ENCODE measurements at places on chromosomes 7 and 10. TPM values are rescaled to one million over a fixed set of nuclear protein-coding genes. Genes with fewer than 3 reads are reported as not detected.

GRCh38 chr10:98074315-98074911 is 44.0 kb upstream of the CRTAC1 start:
- peak; percentile 42 for DNase-seq

DNA sequence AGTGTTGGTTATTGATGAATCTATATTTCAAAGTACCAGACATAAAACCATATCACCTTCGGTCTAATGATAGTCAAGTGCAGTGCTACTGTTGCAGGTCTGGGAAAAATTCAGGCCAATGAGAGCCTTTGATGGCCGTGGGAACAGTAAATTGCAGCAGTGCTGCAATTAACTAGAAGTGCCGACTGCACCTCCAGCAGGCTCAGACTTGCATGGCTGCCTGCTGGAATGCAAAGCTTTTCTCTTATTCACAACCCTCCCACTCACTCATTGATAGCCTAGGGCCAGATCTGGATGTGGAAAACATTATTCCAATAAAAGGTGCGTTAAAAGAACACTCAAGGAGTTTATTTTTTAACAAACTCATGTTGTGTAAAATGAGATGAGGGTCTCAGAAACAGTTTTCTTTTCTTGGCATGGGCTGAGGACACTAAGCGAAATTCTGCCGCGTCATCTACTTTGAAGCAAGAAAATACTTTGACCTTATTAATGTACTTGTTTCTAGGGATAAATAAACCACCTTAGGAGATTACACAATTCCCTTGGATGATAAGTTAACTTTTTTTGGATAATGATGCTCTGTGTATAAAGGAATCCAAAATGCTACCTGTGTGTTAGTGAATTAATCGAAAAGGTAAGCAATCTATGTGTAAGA is 17.1 kb downstream of the PLXDC2 start:
- DNase-seq: peak; percentile 48

- DNase-seq: peak; percentile 63
Measured at GRCh38 chr7:155644971-155645509, 579 bp downstream of the RBM33 start.

DNA sequence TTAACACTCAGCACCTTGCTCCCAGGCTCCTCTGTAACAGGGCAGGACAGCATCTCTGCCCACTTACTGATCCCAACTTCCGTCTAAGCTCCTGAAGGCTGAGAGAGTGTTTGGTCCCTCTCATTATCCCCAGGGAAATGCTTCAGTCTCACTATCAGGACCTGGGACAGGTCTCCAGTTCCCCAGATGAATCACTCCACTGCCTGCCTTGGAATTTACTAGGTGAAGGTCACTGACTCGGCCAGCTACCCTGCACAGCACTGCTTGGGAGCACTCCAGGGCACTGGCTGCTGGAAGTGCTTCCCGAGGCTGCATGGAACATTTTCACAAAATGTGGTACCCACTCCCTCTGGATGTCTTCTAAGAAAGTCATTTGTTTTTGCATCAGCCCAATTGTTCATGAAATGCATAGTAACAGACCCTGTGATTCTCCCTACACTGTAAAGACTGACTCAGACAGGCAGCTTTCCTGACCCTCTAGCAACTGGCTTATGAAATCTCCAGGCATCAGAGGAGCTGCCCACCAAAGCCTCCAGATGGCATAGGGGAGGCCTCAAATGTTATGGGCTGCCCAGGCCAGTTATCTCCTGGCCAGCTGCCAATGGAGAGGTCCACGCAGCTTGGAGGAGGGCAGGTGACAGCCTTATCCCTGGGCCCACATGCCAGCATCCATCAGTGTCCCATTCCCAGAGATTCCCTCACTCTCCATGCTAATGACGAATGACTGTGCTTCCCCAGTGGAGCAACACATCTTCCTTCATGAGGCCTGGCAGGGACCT is 89.1 kb downstream of the GFRA1 start:
- peak; percentile 21 for DNase-seq

DNA sequence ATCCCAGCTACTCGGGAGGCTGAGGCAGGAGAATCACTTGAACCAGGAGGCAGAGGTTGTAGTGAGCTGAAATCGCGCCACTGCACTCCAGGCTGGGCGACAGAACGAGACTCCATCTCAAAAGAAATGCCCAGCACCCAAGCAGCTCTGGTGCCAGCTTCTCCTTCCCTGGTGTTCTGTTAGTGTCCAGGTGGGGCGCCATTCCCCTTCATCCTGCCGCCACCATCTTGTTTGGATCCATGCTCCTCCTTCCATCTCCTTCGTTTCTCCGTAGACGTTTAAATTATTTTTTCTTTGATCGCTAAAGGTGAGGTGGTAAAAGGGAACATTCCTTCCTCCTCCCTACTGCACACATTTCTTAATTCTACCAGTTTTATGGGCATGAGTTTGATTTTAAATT is 30.3 kb downstream of the PROSER2 start:
- DNase-seq: peak; percentile 63

GRCh38 chr7:26784118-26784517 is 80.3 kb downstream of the SKAP2 start:
- DNase-seq: peak; percentile 66

GRCh38 chr10:121694966-121695643 is 96.9 kb upstream of the FGFR2 start:
- DNase-seq: no peak

- DNase-seq: no peak
Measured at GRCh38 chr10:103197174-103197573, 4.1 kb upstream of the NT5C2 start.

GRCh38 chr10:122279725-122280141 is 8.6 kb downstream of the BTBD16 start:
- DNase-seq: peak; percentile 83

DNA sequence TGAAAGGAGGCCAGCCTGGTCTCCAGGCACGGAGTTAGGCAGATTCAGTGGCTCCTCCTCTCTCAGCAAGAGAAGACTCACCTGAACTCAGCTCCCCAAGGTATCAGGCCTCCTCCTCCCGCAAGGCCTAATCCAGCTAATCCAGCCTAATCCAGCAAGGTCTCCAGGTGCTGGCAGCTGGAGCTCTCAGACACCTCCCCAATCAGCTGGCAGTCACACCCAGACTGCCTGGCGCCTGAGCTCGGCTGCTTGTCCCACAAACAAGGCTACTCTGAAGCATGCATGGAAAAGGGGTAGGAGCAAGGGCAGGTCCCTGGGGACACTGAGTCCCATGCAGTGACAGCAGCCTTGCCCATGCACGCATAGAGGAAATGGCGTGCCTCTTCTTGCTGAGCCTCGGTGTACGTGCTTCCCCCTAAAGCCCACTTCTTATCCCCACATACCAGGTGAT is 3.3 kb upstream of the OPN4 start:
- no peak for DNase-seq

DNA sequence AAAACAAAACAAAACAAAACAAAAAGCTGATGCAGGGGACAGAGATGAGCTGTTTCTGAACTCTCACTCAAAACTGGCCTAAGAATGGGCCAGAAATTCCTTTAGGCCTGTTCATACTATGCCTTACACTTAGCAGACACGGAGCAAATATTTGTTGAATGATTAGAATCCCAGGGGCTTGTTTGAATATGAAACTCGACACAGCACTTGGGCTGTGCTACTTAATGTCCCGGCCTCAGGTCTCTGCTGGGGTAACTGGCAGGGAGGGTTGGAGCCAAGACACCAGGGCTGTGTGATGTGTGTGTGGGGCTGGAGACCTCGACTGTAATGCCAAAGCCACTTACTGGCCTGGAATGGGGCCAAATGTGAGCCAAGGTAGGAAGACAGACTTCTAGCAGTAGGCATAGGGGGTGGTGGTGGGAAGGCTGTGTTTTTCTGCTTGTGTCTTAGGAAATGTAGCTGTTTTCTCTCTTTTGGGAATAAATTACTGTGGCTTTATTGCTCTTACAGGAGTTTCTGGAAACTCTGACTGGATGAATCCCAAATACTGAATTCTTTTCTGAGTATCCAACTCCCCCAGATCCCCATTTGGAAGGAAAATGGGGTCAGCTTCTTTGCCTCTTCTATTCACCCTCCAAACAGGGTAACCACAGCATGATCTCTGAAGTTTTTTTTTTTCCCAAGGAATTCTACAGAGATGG is 66.7 kb downstream of the EMX2 start:
- DNase-seq: no peak

GRCh38 chr10:121495719-121496118 is 102.5 kb downstream of the FGFR2 start:
- DNase-seq: no peak

DNA sequence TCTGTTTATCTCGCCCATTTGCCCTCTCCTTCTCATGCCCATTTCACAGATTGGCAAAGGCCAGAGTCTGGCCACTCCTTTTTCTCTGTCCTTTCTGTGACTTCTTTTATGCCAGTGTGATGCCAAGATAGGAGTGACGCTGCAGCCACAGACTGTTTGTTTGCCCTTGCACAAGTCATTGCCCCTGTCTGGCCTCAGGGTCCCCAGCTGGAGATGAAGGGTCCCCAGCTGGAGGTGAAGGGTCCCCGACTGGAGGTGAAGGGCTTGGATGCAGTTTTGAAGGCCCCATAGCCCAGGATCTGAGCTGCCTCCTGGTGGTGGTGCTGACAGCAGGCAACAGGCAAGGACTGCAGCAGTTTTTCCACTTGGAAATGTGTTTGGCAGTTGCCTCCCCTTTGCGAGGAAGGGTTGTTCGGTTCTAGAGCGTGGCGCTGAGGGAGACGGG is 50.8 kb upstream of the SLC29A3 start:
- peak; percentile 64 for DNase-seq

The LIPK gene
- not detected for total RNA-seq

The DOCK4 gene
- 33.8 TPM for total RNA-seq

The ANKRD1 gene
- not detected for total RNA-seq

The GPR146 gene
- 0.28 TPM for total RNA-seq

The CYP26A1 gene
- 2.8 TPM for total RNA-seq
